Epithelial cell of proximal tubule (primary cell): ENCODE measurements at places on chromosomes 3 and 15. TPM values are rescaled to one million over a fixed set of nuclear protein-coding genes. Genes with fewer than 3 reads are reported as not detected.

DNA sequence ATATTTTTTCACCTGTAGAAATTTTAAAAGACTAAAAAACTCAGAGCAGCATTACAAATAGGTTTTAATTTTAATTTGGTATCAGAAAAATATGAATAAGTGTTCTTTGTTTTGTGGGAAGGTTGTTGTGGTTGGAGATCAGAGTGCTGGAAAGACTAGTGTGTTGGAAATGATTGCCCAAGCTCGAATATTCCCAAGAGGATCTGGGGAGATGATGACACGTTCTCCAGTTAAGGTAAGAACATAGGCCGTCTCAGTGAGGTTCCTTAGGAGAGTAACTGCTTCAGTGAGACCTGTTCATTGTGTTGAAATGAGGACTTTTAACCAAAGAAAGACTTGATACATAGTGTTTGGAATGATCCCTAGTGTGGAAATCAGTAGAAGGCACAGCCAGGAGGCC, 44.8 kb downstream of the OPA1 start:
- DNase-seq, result no peak

TGM4 gene
- 0.07 TPM in 1 of 2 replicates, not detected in the other for total RNA-seq

- no peak for DNase-seq
These were observed 55.4 kb downstream of the PSMD6 start for GRCh38 chr3:63967675-63968611.

DNA sequence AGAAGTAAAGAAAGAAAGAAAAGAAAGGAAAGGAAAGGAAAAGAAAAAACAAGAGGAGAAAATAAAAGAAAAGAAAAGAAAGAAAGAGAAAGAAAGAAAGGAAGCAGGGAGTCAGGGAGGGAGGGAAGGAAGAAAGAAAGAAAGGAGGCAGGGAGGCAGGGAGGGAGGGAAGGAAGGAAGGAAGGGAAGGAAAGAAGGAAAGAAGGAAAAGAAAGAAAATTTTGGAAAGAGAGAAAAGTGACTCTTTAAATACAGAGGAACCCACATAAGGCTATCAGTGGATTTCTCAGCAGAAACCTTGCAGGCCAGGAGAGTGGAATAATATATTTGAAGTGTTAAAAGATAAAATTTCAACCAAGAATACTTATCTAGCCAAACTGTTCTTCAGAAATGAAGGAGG, 44.2 kb upstream of the GNB4 start:
- no peak for DNase-seq

DNA sequence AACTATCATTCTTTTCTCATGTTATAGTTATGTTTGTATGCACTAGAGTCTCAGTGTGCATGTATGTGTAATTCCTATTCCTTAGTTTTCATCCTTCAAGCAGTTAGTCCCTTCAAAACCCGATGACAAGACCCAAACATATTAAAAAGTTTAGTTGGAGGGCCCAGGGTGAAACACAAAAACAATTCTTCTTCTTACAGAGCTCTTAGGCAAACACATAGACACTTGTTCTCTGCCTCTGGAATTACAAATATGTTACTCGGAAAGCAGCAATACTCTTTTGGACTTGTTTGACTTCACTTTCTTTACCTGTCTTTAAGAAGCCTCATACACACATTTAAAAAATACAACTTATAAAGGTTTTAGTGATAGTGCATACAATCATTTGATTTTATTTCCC, 763 bp upstream of the CNTN6 start:
- no peak for DNase-seq
